ENCODE measurements at places on chromosomes 7 and 10.

DNA sequence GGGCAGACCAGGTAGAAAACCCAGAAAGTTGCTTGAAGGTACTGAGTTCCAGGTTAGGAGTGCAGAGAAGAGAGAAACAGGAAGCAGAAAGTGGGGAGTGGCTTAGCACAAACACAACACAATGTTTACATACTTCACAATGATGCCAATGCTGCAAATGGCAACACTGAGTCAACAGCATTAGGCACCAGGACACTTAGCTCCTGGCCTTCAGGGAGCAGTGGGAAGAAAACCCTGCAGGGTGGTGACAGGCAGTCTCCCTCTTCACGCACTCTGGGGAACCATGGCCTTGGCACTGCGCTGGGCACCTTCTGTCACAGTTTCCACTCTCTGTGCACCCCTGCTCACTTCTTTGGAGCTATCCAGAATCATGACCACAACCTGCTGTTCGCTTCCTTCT, 7.3 kb downstream of the ICA1 start:
- H3K27me3 ChIP-seq: no peaks in the 10 kb centered on the region
- H3K4me1 ChIP-seq: no peaks in the 10 kb centered on the region
- no peak overlapping the region for H3K4me3 ChIP-seq
- no peak overlapping the region for H3K27ac ChIP-seq

GRCh38 chr10:75226656-75227055, 9.1 kb downstream of the COMTD1 start:
- H3K4me3 ChIP-seq: no peak overlapping the region
- no peak for DNase-seq
- peaks cover 59% of the 10 kb centered on the region for H3K36me3 ChIP-seq
- no peaks in the 10 kb centered on the region for H3K27me3 ChIP-seq
- peak overlapping the region; percentile 40 for H3K27ac ChIP-seq

DNA sequence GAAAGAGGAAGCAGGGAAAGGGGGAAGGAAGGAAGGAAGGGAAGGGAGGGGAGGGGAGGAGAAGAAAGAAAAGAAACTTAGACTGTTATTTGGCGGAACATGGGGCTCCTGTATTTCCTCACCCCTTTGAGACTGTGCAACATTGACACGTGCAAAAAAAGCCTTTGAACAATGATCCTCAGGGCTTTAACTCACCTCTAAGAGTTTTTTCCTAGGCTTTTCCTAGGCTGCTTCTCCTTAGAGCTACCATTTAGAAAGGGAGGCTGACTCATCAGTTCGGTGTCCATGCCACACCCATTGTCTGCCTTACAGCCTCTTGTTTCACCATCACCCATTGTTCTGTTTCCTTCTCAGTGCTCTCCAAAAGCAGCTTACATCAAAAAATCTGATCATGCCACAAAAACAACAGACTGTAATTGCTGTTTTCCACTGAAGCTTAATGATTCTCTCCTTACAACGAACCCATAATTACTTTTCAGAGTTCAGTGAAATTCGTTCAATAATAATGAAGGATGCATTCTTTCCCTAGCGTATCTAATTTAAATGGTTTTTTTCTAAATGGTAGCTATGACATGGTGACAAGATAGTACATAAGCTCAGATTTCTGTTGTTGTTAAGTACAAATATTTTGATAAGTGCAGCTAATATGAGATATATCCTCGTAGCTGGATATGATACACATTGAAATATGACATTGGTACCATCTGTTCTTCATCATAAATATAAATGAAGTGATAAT, 90.8 kb downstream of the PRLHR start:
- H3K4me1 ChIP-seq: no peaks in the 10 kb centered on the region
- no peak overlapping the region for H3K27ac ChIP-seq
- no peaks in the 10 kb centered on the region for H3K27me3 ChIP-seq
- DNase-seq: no peak
- no peak overlapping the region for H3K4me3 ChIP-seq
- no peaks in the 10 kb centered on the region for H3K36me3 ChIP-seq

DNA sequence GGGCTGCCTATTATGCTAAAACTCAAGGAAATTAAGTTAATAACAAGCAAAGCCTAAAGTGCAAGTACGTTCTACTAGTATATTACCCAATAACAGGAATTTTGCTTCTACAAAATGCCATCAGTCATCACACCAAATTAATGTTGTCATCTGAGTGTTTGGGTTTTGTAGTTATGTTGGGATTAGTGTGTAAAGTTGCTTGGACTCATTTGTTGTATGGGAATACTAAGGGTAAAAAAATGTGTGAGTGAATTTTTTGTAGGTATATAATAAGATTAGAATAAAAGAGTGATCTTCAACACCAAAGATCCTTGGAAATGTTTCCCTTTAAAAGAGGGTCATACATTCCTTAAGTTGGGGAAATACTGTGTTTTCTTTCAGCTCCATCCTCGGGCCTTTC, 38.6 kb downstream of the NRP1 start:
- H3K4me3 ChIP-seq: no peak overlapping the region
- H3K4me1 ChIP-seq: no peaks in the 10 kb centered on the region
- H3K36me3 ChIP-seq: no peaks in the 10 kb centered on the region
- DNase-seq: no peak
- no peak overlapping the region for H3K27ac ChIP-seq
- no peaks in the 10 kb centered on the region for H3K27me3 ChIP-seq

DNA sequence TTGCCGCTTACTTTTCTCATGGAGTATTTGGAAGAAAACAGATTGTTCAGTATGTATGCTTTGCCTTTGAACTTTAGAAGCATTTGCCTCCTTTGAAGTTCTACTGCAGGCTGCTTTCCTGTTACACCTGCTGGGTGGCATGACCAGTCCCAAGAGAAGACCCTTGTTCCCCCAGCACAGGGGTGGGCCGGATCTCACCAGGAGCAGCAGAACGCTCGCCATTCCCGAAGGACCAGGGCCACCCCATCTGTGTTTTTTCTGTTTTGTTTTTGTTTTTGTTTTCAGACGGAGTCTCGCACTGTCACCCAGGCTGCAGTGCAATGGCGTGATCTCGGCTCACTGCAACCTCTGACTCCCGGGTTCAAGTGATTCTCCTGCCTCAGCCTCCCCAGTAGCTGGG, 493.6 kb downstream of the PTPRN2 start:
- DNase-seq: no peak
- H3K4me3 ChIP-seq: no peak overlapping the region
- no peaks in the 10 kb centered on the region for H3K27me3 ChIP-seq
- no peaks in the 10 kb centered on the region for H3K36me3 ChIP-seq

DNA sequence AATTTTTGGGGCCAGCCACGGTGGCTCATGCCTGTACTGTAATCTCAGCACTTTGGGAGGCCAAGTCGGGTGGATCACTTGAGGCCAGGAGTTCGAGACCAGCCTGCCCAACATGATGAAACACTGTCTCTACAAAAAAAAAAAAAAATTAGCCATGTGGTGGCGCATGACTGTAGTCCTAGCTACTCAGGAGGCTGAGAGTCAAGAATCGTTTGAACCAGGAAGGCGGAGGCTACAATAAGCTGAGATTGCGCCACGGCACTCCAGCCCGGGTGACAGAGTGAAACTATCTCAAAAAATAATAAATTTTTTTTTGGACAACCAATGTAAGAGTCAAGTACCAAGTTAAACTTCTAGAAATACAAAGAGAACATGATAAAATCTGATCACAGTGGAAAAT, 164.6 kb downstream of the AVL9 start:
- DNase-seq: no peak
- no peak overlapping the region for H3K27ac ChIP-seq
- H3K36me3 ChIP-seq: no peaks in the 10 kb centered on the region
- no peaks in the 10 kb centered on the region for H3K4me1 ChIP-seq
- H3K4me3 ChIP-seq: no peak overlapping the region

DNA sequence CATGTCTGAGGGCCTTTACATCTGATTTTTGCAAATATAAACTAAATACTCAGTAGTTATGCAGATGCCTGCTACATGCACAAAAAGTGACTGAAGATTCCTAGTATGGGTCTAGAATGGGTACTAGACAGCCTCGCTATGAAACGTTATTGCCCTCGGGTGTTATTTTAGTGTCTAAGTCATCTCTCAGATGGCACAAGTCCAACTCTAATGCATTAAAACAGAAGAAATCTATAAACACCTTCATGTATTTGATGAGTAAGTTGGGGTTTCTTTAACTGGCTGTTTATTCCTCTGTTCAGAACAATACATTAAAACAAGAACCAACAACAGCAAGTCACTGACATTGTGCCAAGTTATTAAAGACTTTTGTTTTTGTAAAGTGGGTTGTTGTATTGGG, 41.6 kb downstream of the TEX36 start:
- no peak overlapping the region for H3K27ac ChIP-seq
- H3K4me3 ChIP-seq: no peak overlapping the region
- DNase-seq: no peak
- no peaks in the 10 kb centered on the region for H3K36me3 ChIP-seq
- H3K4me1 ChIP-seq: no peaks in the 10 kb centered on the region

GRCh38 chr10:26637521-26638275, 59.8 kb upstream of the PDSS1 start:
- DNase-seq: no peak
- no peaks in the 10 kb centered on the region for H3K4me1 ChIP-seq
- no peak overlapping the region for H3K27ac ChIP-seq
- H3K4me3 ChIP-seq: no peak overlapping the region

GRCh38 chr7:137753948-137754851, 92.6 kb downstream of the DGKI start:
- H3K27ac ChIP-seq: no peak overlapping the region
- no peak overlapping the region for H3K4me3 ChIP-seq
- H3K4me1 ChIP-seq: no peaks in the 10 kb centered on the region

GRCh38 chr10:3987143-3987974, 202.3 kb upstream of the KLF6 start:
- no peak overlapping the region for H3K27ac ChIP-seq
- no peak for DNase-seq
- no peaks in the 10 kb centered on the region for H3K27me3 ChIP-seq
- H3K4me3 ChIP-seq: no peak overlapping the region
- H3K36me3 ChIP-seq: no peaks in the 10 kb centered on the region
- H3K4me1 ChIP-seq: no peaks in the 10 kb centered on the region

DNA sequence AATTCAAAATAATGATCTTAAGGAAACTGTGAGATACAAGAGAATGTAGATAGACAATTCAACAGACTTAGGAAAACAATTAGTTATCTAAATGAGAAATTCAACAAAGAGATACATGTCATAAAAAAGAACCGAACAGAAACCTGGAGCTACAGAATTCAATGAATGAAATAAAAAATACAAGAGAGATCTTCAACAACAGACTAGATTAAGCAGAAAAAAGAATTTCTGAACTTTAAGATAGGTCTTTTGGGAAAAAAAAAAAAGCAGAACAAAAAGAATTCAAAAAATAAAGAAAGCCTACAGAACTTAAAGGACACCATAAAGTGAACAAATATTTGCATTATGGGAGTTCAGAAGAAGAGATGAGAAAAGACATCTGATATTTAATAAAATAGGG, 129.1 kb upstream of the FOXK1 start:
- DNase-seq: no peak
- H3K36me3 ChIP-seq: no peaks in the 10 kb centered on the region
- H3K4me3 ChIP-seq: no peak overlapping the region

DNA sequence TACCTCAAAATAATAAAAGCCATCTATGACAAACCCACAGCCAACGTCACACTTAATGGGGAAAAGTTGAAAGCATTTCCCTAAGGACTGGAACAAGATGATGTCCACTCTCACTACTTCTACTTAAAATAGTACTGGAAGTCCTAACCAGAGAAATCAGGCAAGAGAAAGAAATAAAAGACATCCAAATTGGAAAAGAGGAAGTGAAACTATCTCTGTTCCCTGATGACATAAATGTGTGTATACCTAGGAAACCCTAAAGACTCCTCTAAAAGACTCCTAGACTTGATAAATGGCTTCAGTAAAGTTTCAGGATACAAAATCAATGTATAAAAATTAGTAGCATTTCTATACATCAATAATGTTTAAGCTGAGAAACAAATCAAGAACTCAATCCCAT, 314.1 kb downstream of the WDR37 start:
- H3K4me1 ChIP-seq: no peaks in the 10 kb centered on the region
- no peak overlapping the region for H3K4me3 ChIP-seq
- DNase-seq: no peak
- no peak overlapping the region for H3K27ac ChIP-seq
- no peaks in the 10 kb centered on the region for H3K36me3 ChIP-seq

DNA sequence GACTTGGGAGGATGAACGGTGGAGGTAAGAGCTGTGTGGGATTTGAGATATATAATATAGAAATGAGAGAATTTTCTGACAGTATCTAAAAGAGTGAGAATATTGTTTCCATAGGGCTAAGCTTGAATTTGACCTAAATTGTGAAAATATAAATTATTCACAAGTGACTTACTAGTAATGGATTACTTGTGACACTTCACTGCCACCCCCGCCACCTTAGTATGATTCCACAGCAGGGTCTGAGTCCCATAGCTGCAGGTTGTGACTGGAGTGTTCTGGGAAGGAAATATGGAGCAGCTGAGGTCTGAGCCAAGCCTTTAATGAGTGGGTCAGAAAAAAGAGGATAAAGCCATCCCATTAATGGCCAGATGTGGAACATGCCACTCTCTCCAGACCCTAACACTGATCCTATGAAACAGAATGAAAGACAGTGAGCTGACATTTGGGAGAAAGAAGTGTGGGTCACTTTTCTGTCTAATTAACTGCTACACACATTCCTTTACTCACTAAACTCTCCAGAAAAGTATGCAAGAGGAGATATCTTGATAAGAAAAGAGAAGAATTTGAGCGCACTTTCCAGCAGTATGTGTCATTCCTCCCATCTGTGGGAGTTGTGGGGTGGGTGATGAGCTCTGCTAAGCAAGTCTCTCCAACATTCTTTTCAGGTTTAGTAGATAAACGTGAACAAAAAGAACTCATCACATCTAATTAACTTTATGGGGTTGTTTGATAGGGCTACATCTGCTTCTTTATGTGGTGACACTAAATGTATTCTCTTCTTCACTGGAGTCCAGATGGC, 1193.4 kb downstream of the SORCS3 start:
- H3K27me3 ChIP-seq: no peaks in the 10 kb centered on the region
- no peak overlapping the region for H3K27ac ChIP-seq
- H3K4me1 ChIP-seq: no peaks in the 10 kb centered on the region
- no peak overlapping the region for H3K4me3 ChIP-seq
- DNase-seq: no peak

- no peaks in the 10 kb centered on the region for H3K4me1 ChIP-seq
- no peak overlapping the region for H3K4me3 ChIP-seq
- H3K27me3 ChIP-seq: no peaks in the 10 kb centered on the region
- H3K27ac ChIP-seq: no peak overlapping the region
- DNase-seq: no peak
These were observed 15.5 kb upstream of the CALD1 start for GRCh38 chr7:134763960-134764359.

GRCh38 chr10:68574051-68574450, 13.9 kb downstream of the TET1 start:
- no peak overlapping the region for H3K27ac ChIP-seq
- no peaks in the 10 kb centered on the region for H3K36me3 ChIP-seq
- no peak for DNase-seq
- no peaks in the 10 kb centered on the region for H3K4me1 ChIP-seq

All from effector memory CD4-positive, alpha-beta T cell (primary cell).